Bone marrow (tissue), 2 donors: ENCODE measurements at places on chromosomes 2 and 18.

- DNase-seq: no peak
Measured at GRCh38 chr2:175282300-175282699, 100.8 kb upstream of the ATP5MC3 start.

DNA sequence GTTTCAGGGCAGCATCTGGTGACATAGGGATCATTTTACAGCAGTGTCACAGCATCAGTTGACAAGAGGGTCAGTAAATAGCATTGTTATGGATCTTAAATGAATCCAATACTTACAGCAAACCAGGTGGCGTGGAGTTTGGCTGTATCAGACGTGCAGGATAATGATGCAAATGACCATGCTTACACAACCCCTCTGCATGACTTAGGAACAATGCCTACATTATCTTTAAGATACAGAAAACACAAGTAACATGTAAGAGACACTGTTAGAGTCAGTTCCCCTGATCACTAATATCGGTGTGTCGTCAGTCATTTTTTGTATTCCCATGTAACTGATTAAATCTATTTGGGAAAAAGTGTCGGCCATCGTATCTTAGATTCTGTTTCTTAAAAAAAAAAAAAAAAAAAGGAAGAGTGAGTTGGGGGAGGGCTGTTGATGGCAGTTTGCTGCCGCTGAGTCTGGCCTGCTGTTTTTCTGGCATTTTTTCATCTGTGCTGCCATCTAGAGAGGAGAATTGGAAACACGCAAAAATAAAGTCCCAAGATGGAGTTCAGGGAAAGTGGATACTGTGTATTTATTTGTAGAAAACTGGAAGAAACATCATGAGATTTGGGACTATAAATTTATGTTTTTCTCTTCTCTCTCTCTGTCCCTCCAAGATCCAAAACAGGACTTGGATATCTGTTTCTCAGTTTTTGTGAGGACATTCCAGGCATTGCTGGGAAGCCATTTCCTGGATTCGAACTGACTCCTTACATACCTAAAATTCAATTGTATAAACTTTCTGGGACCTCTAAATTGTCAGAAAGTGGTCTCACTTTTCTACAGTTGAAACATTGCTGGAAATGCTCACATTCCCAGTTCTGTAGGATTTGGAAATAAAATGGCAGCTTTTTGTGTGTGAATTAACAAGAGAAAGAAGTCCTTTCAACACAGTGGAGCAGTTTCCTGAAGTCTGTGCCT lies 60.3 kb upstream of the AGPS start:
- peak; percentile 81 for DNase-seq

GRCh38 chr2:65366595-65367125 lies 65.7 kb downstream of the SPRED2 start:
- DNase-seq: no peak

- DNase-seq: no peak
Measured at GRCh38 chr2:86001326-86001725, 104.4 kb downstream of the POLR1A start.

- no peak for DNase-seq
Measured at GRCh38 chr2:205776720-205777119, 94.4 kb downstream of the NRP2 start.

DNA sequence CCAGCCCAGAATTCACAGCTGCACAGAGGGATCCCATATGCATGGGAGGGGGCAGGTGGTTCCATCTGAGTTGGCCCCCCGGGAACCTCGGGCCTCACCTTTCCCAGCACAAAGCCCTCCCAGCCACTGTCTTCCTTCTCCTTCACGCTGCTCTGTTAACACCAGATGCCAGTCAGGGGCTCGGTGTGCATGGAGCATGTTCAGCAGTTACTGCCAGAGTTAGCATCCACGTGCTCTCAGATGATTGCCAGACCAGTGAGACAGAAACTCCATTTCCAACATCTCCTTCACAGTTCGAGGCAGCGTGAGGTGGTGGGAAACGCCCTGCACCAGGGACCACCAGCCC lies 101.0 kb downstream of the PTGR3 start:
- DNase-seq: no peak

- DNase-seq: no peak
Measured at GRCh38 chr2:53028225-53028624, 739.4 kb upstream of the CHAC2 start.

- DNase-seq: no peak
Measured at GRCh38 chr2:240523451-240524281, 34.1 kb downstream of the ANKMY1 start.

DNA sequence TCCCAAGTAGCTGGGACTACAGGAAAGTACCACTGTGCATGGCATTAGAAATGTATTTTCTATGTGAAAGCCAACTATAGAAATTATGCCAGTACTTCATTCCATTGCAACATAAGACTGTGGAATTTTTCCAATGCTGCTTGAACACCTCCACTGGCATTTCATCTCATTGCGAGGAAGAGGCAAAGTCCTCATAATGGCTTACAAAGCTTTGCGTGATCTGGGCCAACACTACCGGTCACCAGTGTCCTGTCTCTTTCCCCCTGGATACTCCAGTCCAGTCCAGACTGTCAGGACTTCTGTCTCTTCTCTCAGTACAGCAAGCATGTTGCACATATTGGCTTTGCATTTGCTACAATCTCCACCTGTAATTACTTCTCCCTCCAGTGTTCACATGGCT lies 223.5 kb downstream of the GPD2 start:
- no peak for DNase-seq

GRCh38 chr2:161373942-161374341 lies 42.2 kb upstream of the TBR1 start:
- no peak for DNase-seq

- peak; percentile 46 for DNase-seq
Measured at GRCh38 chr2:156436497-156437085, 412 bp downstream of the GPD2 start.

DNA sequence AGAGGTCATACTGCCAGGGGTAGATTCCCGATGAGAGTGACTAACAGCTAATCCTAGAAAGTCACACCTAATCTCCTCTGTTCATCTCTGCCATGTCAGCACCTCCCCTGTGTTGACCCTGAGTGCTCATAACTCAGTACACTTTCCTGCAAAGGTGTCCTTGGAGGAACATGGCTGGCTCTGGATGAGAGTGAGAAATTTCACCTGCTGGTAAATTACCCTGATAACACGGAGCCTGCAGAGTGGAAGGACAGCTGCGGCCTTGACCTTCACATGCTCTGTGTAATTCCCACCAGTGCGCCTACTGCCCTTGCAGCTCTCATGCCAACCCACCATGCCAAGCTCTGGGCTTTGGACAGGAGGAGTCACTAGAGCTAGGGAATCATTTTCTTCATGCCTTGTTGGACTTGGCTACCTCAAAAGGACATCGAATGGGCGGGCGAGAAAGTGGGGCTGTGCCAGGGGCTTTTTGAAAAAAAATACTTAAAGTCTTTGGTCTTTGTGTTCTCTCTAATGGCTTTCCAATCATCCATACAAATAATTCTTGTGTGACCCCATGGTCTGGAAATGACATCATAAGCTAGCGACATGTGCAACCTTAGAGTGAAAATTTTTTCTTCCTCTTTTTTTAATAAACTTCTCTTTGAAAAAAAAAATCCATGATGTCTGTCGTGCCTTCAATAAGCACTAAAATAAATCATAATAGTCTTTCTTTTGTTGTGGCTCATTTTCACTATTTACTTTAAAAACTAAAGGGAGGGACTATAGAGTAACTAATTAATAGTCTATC lies 319.9 kb downstream of the MYCN start:
- no peak for DNase-seq

DNA sequence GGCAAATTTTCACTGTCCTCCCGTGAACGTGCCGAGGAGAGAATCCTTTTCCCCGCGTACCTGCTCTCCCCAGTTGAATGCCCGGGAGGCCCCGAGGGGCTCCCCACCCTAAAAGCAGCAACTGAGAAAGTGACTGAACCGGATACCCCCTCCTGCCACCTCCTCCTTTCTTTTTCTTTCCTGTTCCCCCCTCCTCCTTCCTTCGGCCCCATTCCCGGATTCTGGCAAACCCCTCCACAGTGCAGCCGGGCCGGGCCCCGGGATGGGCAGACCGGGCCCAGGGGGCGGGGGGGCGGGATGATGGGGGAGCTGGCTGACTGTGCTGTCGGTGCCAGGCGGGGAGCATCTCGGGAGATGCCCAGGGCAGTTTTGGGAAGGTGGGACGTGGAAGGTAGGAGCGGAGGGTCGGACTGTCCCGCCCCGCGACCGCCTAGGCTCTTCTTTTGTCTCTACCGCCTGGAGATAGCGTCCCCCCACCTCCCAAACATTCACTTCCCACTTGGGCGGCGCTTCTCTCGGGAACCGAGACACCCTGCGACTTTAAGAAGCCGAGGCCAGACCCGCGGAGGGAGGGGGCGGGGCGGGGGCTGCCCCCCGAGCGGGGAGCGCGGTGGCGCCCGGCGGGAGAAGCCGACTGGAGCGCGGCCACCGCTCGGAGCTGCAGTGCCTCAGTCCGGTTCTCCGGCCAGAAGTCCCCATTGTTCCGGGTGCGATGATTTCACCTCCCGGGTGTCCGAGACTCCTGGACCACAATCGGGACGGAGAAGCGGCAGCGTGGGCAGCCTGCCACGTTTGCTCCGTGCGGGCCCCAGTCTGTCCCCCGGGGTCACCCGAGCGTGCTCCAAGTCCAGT lies 8.2 kb downstream of the DLX2 start:
- no peak for DNase-seq

GRCh38 chr2:199111458-199111857 lies 346.3 kb downstream of the SATB2 start:
- DNase-seq: no peak

DNA sequence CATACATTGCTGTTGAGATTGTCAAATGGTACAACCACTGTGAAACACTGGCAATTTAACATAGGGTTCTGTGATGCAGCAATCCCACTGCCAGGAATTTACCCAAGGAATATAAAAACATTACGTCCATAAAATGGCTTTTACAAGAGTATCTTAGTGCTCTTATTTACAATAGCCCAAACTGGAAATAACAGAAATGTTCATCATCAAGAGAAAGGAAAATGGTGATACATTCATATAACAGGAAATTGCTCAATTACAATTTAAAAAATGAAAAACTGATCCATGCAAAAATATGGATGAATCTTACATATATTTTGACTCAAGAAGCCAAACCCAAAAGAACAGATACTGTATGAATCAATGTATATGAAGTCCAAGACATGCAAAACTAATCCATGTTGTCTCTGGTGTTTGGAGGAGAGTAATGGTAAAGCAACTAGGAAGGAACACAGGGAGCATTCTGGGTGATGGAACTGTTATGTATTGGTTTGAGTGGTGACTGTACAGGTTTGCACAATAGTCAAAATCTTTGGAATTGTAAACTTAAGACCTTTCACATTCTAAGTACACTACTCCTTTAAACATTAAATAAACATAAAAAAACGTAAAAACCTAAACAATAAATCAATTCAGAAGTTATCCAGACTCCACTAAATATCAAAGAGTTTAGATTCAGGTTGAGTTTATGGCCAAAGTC lies 104.8 kb upstream of the WDR75 start:
- DNase-seq: no peak

DNA sequence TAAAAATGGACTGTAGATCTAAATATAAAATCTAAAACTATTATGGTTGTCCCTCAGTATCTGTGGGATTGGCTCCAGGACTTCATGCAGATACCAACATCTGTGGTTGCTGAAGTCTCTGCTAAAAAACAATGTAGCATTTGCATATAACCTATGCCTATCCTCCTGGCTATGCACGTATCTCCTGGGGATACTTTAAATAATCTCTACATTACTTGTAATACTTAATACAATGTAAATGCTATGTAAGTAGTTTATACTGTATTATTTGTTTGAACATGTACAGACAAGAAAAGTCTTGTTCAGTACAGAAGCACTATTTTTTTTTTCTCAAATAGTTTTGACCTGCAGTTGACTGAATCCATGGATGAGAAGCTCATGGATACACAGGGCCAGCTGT lies 134.9 kb downstream of the ZAP70 start:
- no peak for DNase-seq

DNA sequence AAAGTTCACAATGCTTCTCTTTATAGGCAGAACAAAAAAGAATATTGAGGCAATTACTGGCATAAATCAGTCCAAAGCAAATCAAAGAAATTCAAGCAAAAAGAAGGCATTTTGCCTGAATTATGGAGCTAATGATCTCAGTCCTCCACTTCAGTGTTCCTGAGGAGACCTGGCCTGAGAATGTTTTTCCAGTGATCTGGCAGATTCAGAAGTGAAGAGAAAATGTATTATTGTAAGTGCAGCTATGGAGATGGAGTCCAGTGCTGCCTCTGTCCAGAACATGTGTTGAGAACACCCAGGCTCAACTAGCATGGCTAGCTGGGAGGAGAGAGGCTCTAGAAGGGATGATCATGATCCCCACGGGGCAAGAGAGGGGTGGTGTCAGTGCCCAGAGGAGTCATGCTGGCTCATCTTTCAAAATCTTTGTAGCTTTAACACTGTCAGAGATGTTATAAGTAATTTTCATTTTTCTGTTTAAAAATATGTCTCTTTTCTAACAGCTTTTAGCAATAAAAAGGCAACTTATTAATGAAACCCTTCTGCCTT lies 367.0 kb upstream of the RAB12 start:
- DNase-seq: no peak

DNA sequence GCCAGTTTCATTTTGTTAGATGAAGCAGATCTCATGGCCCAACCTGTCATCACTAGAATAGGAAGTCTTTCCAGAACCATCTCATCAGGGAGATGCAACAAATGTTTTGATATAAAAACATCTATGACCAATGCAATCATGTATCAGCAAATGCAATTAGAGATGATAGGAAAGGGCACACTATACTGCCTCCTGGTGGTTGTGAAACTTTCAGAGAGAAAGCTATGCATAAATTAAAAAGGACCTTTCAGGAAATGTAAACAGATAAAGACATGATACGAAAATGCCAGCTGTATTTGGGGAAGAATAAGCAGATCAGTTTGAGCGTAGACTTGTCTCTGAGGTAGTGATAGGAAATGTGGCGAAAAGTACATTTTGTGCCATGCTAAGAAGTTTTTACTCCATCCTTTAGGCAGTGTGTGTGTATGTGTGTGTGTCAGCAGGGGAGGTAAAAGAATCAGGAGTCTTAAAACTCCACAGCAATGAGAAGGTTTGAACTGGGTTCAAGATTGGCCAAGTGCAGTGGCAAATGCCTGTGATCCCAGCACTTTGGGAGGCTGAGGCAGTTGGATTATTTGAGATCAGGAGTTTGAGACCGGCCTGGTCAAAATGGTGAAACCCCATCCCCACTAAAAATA lies 479.3 kb downstream of the CPS1 start:
- DNase-seq: peak; percentile 5

- no peak for DNase-seq
Measured at GRCh38 chr18:75783566-75784281, 356.2 kb upstream of the SMIM21 start.

- DNase-seq: no peak
Measured at GRCh38 chr2:128486640-128487375, 168.1 kb upstream of the HS6ST1 start.

DNA sequence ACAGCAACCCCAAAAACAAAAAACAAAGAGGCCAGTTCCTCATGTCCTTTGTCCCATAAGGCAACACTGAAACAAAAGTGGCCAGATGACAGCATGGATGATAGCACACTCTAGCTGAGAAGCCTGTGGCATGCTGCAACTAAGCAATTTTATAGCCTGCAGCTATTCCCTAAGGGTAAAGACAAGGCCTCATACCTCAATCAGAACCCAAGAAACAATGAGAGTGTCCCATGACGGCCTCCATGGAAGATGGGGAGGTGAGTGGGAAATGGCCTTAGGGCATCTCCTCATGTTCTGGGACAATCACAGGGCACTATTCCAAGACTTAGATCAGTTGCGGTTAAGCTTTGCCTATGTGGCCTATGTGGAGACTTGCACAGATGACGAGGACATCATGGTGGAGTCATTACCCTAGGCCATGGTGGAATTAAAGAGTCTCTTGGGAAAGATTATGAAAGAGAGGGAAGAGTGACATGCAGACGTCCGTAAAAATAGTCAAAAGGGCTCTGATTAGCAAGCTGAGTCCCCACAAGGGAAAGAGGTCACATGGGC lies 103.1 kb downstream of the INO80D start:
- DNase-seq: no peak
